Stimulated activated CD4-positive, alpha-beta T cell treated with anti-CD3 and anti-CD28 coated beads, Interleukin-15, amount 100 ng/mL, for 1 hour (primary cell): ENCODE measurements at places on chromosomes 12 and 14.

GRCh38 chr12:120362516-120363273 is 6.3 kb downstream of the MSI1 start:
- no peak for DNase-seq

GRCh38 chr14:21868442-21869046 is 194.9 kb upstream of the OR4E1 start:
- DNase-seq, result peak; percentile 56

DNA sequence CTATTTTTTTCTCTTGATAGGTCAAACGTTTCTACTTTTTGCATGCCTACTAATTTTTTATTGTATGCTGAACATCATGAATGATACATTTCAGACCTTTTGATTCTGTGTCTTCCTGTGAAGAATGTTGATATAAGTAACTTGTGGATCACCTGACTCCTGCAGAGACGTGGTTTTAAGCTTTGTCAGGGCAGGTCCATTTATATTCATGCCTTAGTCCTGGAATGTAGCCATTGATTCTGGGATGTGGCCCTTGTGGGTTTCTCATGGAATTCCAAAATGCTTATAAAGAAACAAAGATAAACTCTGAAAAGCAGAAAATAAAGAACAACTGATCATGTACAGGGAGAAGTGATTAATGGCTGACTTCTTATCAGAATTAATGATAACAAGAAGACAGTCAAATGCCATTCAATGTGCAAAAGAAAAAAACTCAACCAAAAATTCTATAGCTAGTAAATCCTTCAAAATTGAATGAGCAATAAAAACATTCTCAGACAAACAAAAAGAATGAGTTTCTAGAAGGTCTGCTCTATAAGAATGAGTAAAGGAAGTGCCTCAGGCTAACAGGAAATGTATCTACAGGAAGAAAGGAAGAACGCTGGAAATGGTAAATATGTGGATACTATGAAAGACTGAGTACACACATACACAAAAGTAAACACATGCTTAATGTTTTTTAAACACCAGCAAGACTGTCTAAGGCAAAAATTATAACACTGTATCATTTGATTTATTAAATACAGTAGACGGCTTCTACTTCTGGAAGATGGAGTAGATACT is 284.8 kb upstream of the DIO3 start:
- no peak for DNase-seq

GRCh38 chr14:49999826-50000379 is 107.0 kb downstream of the ARF6 start:
- DNase-seq, result no peak
